ENCODE measurements at places on chromosomes 5 and 9. TPM values are rescaled to one million over a fixed set of nuclear protein-coding genes. Genes with fewer than 3 reads are reported as not detected.

DNA sequence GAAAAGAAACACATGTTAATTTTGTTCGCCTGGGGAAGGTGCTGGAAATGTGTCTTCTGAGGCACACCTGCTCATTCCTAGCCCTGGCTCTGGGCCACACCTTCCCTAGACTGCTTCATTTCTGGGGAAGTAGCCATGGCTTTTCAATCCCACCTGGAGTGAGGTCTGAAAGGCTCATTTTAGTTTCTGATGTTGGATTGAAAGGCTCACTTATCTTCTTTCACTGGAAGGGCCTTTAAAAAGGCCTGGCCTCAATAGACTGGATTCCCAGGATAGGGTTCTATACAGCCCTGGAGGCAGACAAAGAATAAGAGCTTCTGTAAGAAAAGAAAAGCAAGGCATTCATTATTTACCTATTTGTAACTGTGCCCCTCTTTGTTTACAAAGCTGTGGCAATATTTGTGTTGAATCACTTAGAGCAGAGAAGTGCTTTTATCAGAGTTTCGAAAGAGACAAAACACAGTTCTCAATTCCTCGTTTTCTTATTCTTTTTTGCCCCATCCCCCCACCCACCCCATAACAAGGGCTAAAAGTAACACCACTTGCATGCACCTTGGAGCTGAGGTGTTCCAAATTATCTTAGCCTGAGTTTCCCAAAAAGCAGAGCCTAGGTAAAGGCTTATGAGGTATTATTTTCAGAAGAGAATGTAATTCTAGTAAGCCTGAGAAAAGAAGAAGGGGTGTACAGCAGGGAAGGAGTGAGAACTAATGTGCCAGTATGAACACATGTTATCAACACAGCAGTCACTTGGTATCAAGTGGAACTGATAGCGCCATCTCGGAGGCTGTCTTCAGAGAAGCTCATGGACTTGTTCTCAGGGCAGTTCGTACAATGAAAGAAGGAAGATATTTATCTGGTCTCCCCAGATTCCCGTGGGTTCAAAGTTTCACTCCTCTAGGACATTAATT, 413.1 kb downstream of the KCTD16 start:
- H3K36me3 ChIP-seq = no peaks in the 10 kb centered on the region
- H3K27me3 ChIP-seq = no peaks in the 10 kb centered on the region
- no peak overlapping the region for H3K27ac ChIP-seq
- no peak overlapping the region for H3K4me3 ChIP-seq
- H3K4me1 ChIP-seq = no peaks in the 10 kb centered on the region

FAT2 gene
- not detected for total RNA-seq

DNA sequence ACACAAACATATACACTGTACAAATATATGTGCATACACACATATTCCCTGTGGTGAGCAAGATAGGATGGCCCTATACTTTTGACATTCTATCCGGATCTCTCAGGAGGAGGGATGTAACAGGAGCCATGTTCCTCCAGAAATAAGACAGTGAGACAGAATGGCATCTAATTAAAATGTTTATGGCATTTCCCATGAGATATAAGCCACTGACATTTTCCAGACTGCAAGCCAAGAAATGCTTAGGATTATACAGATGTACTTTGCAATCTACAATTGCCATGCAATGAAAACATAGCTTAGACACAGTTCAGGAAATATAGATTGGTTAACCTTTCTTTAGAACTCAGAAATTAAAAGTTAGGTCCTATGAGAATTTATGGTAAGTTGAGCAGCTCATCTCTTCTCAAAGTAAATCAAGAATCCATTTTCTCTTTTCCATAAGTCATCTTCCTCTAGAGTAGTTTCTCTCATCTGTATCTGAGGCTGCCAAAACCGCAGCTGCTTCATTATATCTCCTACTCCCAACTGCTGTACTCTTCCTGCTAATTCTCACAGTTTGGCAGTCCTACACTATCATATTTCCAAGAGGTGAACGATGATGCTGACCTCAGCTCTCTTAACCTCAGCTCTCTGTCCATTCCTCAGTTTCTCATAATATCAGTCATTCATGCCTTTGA, 1719.1 kb downstream of the MAT2B start:
- no peaks in the 10 kb centered on the region for H3K36me3 ChIP-seq
- H3K4me3 ChIP-seq = no peak overlapping the region
- no peak for DNase-seq

DNA sequence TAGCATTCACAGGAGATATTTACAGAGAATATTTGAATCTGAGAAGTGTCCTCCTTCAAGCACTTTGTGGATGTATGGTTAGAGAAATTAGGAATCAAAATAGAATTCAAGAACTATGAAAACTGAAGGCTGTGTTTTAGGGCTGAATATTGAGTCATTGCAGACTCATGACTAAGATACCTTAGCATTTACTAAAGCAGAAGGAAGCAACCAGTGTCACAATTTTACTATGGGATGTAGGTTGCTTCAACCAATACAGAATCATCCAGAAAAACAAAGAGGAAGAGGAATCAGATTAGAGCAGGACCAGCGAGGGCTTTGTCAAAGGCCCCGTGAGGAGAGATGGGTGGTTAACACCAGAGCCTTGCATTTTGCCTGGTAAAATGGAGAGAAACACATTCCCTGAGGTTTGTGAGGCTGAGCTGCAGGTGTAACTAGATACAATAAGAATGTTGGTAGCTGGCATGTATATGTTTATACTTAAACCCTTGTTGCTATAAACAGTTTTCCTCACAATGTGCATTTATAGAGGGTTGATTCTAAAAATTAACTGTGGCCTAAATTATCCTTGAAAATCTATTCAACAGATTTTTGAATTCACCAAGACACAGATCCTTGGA, 518.1 kb downstream of the AGTPBP1 start:
- DNase-seq = no peak
- H3K27ac ChIP-seq = no peak overlapping the region
- H3K27me3 ChIP-seq = no peaks in the 10 kb centered on the region
- no peaks in the 10 kb centered on the region for H3K4me1 ChIP-seq
- H3K4me3 ChIP-seq = no peak overlapping the region
- H3K36me3 ChIP-seq = no peaks in the 10 kb centered on the region

PCAT7 gene
- not detected for total RNA-seq
